ENCODE measurements at places on chromosomes 2 and 18.

DNA sequence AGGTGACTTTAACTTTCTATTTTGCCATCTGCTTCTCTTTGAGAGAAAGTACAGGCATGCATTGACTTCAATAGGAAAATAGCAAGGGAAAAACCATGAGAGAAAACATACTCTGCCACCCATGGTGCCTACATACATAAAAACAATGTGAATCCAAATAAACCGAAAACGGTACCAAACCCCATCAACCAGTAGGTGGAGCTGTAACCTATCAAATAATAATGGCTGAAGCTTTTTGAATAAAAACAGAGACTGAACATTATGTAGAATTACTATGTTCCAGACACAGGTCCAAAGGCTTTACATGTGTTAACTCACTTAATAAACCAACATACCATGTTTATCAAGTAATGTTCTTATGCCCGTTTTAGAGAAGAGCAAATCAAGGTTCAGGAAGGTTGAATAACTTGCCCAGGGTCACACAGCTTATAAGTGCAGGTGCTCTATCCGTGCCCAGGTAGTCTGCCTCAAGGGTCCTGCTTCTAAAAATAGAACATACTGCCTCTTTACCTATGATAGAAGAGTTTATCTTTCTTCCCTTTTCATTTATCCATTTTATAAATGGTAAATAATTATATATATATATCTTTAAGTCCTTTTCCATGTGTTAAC, 293.9 kb upstream of the SYT4 start:
- DNase-seq, result peak; percentile 63

GRCh38 chr2:238776003-238776760, 71.7 kb upstream of the TWIST2 start:
- no peak for DNase-seq

- DNase-seq, result no peak
Measured at GRCh38 chr2:178225006-178225805, 30.9 kb downstream of the OSBPL6 start.

GRCh38 chr2:96407041-96407918, 71.7 kb downstream of the NCAPH start:
- DNase-seq, result peak; percentile 69

- no peak for DNase-seq
Measured at GRCh38 chr18:50711386-50711785, 108.4 kb downstream of the MRO start.

DNA sequence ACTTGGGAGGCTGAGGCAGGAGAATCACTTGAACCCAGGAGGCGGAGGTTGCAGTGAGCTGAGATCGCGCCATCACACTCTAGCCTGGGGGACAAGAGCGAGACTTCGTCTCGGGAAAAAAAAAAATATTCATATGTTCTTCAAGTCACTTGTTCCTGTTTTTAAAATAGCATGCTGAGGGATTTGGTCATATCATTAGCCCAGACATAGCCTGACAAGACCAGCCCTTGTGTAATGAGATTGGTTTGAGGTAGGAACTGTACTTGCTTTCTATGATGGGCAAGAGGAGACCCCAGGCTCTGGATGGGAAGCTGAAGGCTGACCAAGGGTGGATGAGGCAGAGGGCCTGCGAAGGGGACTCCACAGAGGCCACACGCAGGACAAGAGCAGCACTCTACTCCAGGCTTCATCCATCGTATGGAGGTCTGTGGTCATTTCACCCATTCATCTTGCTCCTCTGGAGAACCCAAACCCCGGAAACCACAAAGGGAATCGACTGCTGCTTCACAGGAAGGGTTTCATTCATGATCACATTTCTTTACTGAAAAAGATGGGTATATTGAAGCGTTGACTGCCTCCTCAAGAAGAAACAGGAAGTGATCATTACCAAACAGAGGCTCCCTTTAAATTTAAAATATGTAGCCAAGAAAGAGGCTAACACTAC, 87.1 kb upstream of the ZNF397 start:
- no peak for DNase-seq

GRCh38 chr18:31399306-31400032, 22.9 kb downstream of the DSG4 start:
- DNase-seq, result peak; percentile 61

GRCh38 chr2:126041391-126042047, 614.4 kb upstream of the GYPC start:
- no peak for DNase-seq

- DNase-seq, result no peak
Measured at GRCh38 chr2:85237849-85238565, 89.8 kb downstream of the TGOLN2 start.

DNA sequence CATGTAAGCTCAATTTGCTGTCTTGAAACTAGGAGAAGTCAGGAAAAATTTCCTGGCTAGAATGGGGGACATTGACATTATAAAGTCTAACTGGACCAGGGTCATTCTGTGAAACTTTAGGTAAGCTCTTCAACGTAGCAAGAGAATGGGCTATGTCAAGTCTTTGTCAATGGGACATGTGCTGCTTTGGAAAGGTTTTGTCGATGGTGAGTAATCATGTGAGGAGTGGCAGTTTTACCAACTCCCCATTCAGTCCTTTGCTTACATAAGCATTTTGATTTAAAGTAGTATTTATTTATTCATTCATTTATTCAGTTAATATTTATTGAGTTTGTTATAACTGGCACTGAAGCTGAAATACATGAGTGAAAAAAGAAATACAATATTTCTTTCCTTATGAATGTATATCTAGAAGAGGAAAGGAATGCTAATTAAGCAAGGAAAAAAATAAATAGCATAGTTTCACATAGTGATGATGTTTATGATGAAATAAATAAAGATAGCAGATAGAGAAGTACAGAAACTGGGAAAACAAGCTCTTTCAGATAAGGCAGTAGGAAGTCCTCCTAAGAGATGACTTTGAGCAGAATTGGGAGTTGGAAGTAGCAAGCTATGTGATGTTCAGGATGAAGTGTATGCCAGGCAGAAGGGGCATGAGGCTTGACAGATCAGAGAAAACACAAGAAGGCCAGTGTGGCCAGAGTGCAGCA, 25.4 kb upstream of the RAB27B start:
- no peak for DNase-seq

DNA sequence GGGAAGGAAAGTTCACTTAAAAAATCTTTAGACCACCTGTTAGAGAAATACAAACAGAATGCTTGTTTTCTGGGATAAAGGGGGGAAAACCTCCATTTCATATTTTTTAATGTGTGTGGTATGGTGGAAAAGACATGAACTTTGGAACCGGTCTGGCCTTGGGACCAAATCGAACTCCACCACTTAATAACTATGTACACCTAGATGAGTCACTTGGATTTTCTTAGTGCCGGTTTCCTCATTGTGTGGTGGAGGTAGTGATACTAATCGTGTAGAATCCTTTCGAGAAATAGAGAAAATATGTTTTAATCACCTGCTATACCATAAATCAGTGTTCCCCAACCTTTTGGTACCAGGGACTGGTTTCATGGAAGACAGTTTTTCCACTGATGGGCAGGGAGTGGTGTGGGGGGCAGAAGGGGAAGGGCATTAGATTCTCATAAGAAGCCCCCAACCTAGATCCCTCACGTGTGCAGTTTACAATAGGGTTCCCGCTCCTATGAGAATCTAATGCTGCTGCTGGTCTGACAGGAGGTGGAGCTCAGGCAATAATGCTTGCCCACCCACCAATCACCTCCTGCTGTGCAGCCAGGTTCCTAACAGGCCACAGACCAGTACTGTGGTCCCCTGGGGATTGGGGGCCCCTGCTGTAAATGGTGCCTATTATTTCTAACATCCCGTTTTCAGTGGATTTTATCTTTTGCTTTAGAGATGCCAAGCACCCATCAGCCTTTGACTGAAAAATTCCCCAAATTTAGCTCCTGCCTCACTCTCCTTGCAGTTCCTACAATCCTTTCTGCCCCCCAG, 308.8 kb downstream of the PRKCE start:
- no peak for DNase-seq

DNA sequence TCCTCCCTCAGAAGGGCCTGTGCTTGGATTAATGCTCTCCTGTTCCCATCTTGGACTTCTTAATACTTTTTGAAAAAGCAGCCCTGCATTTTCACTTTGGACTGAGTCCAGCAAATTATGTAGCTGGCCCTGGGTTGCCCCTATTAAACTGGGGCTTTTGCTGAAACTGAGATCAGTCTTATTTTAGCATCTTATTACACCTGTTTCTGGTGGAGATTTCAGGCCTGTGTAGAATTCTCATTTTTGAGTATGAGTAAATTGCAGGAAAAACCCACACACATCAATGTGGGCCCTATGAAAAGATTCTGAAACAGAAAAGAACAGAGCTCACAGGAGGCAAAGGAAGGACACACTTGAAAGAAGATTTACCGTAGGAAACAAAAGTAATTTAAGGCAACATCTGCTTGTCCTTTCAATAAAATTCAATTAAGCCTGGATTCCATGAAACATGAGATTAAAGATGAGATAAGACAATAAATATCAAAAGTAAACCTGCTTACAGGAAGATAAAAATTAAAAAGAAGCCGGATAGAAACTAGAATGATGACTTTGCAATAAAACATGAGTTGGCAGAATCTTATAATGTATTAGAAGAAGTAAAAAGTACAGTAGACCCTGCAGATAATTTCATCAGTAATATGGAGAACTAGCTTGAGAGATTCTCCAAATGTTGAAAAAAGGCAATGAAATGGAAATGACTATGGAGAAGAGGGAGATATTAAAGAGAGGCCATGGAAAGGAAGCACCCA, 90.7 kb upstream of the GCFC2 start:
- DNase-seq, result no peak

GRCh38 chr2:165587335-165587938, 117.9 kb downstream of the CSRNP3 start:
- peak; percentile 39 for DNase-seq

DNA sequence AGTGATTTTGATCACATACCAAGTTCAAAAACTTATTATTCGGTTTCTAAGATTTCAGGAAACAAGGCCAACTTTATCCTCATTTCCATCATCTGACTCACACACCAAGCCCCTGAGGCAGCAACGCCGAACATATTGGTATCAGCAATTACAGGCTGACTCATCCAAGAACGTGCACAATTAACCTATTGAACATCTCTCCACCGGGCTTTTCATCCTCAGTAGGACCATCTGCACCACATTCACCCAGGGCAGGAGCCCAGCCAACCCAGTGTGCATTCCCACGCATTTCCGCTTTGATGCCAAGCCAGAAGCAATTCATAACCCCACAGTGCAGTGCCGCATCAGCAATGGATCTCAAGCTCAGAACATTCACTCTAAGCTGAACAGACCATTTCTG, 52.9 kb downstream of the SCG2 start:
- peak; percentile 61 for DNase-seq

DNA sequence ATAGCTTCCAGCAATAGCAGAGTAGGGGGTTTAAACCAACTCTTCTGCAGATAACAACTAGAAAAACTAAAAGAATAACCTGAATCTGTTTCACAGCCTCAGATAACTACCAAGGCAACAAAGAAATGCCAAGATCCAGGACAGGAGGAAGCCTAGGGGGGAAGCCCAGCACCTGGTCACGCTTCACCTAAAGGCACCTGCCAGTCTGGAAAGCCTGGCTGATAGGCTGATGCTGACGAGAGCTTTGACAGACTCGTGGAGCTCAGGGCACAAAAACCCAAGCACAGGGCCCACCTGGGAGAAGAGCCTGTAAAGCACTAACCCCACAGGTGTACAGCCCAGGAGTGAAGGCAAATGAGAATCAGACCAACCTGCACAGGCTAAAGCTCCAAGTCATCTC, 22.6 kb downstream of the EIPR1 start:
- DNase-seq, result no peak

DNA sequence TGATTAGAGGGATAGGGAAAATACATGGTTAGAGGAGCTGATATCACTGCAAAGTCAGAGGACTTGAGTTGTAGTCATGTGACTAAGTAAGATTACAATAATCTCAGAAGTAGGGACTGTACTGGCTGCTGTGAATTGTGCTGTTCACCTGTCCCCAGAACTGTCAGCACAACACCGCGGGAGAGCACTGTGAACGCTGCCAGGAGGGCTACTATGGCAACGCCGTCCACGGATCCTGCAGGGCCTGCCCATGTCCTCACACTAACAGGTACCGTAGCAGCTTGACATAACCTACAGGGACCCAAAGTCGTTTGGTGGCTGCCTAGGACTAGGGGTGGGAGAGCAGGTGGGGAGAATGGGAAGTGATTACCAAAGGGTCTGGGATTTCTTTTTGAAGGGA, 132.8 kb upstream of the TTC39C start:
- DNase-seq, result no peak

DNA sequence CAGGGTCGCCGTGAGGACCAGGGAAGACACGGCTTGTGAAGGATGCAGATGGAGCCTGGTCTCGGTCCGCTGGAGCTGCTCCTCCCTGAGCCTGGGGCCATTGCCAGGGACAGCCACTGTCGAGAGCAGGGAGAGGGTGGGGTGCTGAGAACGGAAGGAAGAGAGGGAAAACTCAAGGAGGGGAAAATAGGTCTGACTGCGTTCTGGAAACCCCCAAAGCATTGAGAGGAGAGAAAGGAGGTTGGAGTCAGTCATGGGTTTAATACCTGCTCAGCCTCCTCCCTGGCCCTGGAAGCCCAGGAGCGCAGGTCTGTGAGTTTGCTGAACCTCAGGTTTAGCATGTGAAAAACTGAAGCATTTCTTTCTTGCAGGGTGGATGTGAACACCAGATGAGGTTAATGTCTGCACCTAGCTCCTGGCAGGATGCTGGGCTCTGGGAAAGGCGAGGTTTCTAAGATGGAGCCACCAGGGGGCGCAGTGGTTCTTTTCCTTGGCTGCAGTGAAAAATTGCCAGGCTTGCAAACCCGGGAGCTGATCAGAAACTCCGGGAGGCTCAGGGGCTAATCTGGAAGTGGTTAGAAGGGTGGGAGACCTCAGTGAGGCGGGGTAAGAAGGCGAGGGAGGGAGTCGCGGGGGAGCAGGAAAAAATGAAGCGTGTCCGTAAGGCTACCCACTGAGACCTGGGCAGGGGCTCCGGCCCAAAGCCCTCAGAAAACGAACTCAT, 33.6 kb upstream of the RNF149 start:
- DNase-seq, result peak; percentile 55

DNA sequence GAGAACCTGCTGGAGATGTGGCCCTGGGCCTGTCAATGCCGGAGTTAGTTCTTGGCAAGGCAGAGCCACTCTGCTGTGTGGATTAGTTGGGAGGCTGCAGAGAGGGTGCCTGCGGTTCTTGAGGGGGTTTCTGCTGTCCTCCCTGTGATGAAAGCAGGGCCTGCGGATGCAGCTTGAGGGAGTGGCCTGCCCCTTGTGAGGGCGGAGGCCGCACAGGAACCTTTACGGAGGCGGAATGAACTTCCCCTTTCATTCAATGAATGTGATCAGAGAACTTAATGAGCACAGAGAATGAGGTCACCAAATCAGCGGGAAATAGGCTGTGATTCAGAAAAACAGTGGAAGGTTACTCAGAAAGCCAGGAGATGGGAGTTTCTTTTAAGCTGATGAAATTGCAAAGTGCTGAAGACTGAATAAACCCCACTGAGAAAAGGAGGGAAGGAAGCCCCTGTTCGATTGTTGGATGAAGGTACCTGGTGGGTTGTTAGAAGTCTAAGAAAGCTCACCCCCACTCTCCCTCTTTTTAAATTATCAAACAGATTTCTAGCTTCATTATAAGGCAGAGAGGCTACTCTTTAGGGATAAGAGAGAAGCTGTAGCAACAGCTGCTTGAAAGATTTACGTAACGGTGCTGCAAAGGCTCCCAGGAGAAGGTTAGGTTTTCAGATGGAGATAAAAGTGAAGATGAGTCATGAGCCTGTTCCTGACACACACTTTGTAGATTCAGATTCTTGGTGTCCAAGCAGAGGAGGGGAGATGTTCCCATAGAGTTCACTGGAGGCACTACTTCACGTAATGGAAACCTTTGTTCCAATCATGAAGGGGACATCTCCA, 47.4 kb downstream of the VWA3B start:
- peak; percentile 43 for DNase-seq

GRCh38 chr2:228507870-228508269, 326.4 kb upstream of the SPHKAP start:
- peak; percentile 3 for DNase-seq

Measured in umbilical cord (tissue), 2 donors.